ENCODE measurements at places on chromosomes 2 and 18.

GRCh38 chr18:10792181-10792580 is 266.4 kb downstream of the NAPG start:
- DNase-seq: no peak

GRCh38 chr2:236552212-236552542 is 17.4 kb upstream of the ACKR3 start:
- no peak for DNase-seq

DNA sequence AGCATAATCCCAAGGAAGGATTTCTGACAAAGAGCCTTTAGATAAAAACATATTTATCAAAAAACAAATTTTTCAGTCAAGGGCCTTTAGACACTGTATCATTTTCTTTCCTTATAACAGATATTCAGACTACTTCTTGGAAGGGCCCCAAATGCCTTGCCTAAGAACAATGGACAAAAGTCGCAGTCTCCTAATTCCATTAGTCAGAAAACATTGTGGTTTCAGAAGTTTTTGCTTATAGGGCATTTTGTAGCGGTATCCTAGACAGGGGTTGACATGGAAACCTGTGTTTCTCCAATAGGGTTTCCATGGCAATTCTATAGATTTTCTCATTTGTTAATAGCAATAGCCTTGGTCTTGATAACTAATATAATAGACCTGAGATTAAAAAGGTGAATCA is 36.7 kb upstream of the AGPS start:
- no peak for DNase-seq

- no peak for DNase-seq
Observed at GRCh38 chr18:44766450-44766849, 85.8 kb downstream of the SETBP1 start.

DNA sequence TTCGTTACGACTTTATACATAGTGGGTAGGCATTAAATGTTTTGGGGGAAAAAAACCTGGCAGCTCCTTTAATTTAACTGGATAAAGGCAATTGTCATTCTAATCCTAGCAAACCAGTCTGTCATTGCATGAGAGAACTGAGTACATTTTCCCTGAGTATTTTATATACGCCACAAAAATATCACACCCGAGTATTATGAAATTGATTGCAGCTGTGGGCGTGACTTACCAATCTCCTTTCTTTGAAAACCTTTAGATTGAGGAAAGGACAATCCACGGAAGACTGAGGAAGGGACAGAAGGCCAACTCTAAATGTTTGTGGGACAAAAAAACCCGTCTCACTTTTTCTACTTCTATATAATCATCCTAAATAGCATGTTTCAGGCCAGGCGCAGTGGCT is 9.0 kb downstream of the TM4SF20 start:
- DNase-seq: no peak
